ENCODE measurements at places on chromosomes 7 and 10.

DNA sequence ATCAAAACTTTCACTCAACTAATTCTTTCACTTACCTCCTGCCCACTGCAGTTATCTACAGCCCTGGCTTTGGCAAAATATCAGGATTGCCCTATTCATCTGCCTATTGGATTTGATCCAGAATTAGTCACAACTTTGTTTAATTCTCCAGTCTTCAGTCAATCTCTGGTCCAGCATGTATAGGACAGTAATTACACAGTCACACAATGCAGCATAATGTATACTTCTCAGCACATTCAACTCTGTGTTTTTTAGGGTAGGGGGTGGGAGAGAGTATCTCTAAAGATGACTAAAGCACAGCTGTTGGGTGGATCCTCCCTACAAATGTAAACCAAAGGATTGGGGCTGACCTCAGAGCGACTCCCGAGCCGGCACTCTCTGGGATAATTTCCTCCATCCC is 17.7 kb upstream of the NRP1 start:
- DNase-seq = no peak

DNA sequence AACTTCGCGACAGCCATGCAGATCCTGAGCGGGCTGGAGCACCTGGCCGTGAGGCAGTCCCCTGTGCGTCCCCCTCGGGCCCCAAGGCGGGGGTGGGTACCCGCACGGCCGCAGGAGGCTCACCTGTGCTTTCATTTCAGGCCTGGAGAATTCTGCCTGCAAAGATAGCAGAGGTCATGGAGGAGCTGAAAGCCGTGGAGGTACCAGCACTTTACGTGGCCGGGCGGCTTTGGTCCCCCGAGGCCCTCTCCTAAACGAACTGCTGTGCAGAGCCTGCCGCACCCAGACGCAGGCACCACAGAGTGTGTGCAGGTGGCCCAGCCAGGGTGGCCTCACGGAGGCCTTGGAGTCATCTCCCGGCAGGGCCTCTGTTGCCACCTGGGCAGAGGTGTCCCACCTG is 11.1 kb upstream of the UTF1 start:
- DNase-seq = no peak

DNA sequence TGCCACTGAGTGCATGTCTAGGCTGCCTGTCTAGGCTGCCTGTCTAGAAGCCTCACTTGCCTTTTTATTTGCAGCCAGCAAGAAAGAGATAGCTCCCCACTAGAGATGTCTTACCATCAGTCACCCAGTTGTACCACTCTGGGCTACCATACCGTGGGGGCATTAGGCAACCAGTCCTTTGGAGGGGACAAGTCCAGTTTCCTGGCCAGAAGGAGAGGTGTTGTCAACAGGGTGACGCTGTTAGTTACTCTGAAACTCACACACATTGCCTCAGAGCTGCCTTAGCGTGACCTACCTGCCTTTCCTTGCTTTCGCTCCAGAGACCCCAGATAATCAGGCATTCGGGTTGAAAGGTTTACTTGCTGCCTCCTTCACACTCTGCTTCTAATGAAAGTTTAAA is 155.4 kb downstream of the CELF2 start:
- no peak for DNase-seq

DNA sequence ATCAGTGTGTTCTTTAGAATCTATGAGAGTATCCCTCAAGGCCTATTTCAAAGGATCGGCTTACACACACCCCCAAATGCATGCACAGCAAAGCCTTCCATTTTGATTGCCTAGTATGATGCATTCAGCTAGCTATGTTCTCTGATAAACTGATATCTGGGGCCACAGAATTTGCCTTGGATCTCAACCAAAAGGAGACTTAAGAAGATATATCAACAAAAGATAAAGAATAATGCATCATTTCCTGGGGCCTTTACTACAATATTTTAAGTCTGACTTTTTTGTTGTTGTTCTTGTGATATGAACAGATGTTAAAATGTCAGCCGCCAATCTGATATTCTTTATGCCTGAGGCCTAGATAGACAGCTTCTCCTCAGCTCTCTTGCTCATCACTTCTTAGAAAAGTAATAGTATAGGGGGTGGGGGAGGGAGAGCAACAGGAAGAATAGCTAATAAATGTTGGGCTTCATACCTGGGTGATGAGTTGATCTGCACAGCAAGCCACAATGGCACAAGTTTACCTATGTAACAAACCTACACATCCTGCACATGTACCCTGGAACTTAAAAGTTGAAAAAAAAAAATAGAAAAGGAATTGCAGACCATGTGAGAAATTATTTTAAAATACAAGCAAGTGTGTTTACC is 792.9 kb upstream of the GHITM start:
- DNase-seq = no peak

DNA sequence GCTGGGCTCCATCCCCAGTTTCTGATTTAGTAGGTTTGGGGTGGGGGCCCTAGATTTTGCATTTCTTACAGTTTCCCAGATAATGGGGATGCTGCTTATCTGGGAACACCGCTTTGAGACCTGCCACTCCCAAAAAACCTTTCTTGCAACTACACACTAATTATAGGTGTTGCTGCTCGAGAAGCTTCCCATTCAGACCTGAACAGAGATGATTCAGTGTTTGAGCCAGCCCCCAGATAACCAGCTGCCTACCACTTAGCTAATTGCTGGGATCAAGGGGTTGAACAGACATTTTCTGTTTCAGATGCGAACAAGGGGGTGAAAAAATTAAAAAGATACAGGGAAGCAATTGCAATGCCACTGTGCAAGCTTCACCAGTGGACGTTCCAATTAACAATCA is 448.5 kb downstream of the KCNMA1 start:
- no peak for DNase-seq

DNA sequence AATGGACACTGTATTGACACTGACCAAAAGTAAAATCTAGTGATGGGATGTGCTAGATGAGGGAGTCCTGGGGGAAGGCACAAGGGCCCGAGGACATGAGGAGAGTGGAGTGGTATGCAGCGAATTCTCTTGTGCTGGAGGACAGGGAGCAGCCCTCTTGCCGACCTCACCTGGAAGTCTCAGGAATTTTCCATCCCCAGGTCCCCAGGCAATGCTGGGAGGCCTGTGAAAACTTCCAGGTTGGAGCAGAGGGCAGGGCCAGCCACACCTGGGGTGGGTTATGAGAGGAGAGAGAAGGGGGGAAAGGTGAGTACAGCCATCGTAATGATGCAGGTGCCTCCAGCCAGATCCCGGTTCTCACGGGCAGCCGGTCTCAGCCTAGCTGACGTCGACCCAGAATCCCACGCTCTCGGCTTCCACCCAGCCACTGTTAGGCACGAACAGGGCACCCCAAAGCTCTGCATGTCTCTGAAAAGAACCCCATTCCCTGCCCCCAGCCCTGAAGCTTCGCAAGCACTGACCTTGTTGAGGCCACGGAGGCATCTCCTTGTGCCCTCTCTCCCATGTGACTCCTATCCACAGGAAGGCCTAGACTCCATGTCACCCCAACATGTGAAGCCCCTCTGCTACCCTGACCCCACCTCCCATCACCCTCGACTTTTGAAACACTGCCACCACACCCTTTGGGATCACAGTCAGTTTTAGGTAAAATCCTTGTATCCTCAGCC is 239.7 kb upstream of the MYO3A start:
- DNase-seq = no peak

GRCh38 chr7:30923774-30924413 is 12.2 kb downstream of the AQP1 start:
- no peak for DNase-seq

DNA sequence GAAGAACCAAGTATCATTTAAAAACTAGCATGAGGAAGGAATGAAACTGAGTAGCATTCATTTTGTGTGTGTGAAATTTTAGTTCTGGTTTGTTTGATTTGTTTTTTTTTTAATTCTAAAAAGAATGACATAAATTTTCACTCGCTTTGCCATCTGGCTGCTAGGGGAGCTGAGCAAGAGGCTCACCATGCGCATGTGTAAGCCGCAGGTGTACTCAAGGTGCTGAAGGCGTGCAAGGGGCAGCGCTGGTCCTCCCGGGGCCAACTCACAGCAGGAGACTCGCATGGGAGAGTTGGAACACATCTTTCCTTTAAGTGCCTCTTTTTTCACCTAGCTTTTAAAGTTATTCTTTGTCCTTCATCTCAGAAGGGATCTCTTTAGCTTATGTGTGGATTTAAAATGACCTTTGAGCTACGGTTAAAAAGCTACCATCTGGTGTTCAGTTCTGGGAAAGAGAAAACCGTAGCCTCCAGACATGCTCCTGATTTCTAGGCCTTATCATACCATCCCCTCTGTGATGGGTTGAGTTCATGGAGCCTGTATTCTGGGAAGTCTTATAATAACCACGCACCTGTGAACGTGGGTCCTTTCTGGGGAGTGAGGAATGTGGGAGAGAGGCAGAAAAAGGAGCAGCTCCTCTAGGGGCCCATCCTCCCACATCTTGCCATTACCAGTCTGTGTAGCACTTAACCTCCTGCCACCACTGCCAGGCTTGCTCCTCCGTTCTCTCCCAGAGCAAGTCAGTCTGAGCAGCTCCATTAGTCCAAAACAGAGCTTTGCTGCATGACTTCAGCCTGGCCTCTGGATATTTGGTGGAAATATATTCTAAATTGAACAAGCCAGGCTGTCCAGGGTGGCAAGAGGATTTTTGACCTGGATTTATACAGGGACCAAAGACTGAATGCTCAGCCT is 61.9 kb downstream of the KLHDC10 start:
- DNase-seq = no peak

DNA sequence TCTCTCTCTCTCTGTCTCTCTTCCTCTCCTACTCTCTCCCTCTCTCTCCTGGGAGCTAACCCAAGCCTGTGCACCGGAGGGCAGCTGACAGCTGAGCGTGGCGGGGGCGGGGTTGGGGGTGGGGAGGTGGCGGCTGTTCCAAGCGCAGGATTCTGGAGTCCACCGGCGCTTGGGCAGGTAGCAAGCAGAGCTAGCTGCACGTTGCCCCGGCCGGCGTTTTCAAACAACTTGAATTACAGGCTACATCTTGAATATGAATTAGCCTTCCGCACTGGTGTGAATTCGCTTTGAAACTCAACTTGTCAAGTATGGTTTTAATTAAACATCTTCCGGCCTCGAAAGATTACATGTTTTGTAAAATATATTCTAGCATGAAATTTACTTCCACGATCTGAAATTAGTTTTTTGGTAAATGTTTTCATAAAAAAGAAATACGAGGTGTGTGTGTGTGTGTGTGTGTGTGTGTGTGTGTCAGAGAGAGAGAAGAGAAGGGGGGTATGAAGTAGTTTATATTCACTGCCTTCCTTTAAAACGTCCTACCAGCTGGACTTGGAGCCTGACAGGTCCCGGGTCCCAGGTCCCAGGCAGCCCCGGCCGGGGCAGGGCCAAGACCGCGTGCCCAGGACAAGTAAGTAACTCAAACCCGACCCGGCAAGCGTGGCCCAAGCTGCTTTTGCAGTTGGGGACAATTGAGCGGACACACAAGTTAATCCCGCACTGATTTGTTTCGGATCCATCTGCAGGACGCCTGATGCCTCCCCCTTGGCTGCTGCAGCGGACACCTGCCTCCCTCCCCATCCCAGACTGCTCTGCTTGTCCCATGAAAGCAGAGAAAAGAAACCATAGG is 9.0 kb upstream of the DLX6 start:
- DNase-seq = no peak

DNA sequence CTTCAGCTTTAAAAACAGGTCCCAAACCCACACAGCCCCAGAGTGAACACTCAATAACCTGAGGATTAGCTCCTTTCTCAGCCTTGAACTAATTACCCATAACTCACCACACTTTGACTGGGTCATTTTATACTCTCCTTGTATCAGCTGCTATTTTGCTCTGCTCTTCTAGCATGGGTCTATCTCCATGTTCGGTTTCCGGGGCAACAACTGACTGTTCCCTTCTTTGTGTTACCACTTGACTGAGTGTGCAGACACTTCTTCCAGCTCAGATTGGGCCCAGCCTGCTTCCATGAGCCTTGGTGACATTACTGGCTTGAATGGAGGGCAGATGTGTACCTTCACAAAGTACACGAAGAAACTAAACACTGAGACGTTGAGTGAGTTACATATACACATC is 31.5 kb upstream of the PRPS1L1 start:
- DNase-seq = no peak

Measured in stimulated activated CD8-positive, alpha-beta memory T cell treated with anti-CD3 and anti-CD28 coated beads, Interleukin-15, amount 100 ng/mL, for 1 hour (primary cell).